Testis (tissue), 5 donors: ENCODE measurements at places on chromosomes 1 and 21. TPM values are rescaled to one million over a fixed set of nuclear protein-coding genes. Genes with fewer than 3 reads are reported as not detected.

GRCh38 chr21:21238629-21239400, 240.6 kb downstream of the NCAM2 start:
- no peak for DNase-seq

- no peak for DNase-seq
These were observed 33.5 kb downstream of the ZMYM1 start for GRCh38 chr1:35112668-35113067.

GRCh38 chr1:43217747-43218146, 45.6 kb downstream of the CFAP57 start:
- DNase-seq: no peak

DNA sequence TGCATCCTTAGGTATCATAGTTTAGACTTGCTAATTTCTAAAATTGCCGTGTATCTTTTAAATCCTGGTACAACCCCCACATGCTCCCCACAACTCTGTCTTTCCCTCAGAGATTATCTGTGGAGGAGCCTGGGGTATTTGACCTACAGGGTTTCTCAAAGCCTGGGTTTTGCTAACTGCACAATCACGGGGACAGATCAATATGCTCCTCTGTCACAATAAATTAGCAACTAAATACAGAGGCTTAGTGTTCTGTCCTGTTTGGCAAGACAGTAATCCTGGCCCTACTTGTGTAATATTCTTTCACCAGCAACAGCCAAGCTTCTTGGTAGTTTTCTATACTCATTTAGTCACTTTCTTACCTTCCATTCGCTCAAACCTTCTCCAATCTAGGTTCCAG, 8.5 kb downstream of the ECHDC2 start:
- DNase-seq: no peak

- DNase-seq: no peak
These were observed 59.5 kb downstream of the BACE2 start for GRCh38 chr21:41227357-41228005.

DNA sequence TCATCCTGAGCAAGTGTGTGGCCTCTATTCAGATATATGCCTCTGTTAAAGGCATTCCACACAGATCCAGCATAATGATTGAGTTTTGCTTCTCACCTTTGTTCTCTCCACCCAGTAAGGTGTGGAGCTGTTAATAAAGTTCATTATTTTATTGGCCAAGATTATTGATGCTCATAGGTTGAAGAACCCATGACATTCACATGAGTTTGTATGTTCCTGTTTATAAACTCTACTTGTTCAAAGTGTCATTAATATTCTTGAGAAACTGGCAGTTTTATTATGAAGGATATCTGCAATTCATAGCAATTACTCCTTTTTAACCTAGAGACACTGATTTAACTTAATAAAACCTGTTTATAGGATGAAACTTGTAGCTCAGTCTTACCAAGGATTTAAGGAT, 22.0 kb downstream of the IVNS1ABP start:
- DNase-seq: no peak

- DNase-seq: no peak
These were observed 142.5 kb upstream of the FGGY start for GRCh38 chr1:59154401-59154800.

DNA sequence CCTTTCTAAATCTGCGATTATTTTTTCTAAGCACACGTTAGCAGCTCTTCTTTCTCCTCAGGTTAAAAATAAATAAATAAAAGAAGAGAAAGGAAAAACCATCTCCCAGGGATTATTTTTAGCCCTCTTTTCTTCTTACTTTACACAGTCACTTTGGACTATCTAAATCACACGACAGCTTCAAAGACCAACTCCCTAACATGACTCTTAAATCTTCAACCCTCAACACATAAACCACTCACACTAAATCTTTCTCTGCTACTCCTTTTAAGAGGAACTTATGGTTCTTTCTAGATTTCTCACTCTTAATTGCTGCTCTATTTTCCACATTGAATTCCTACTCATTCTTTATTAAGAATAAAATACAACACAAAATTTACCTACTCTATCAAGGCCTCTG, 1095.0 kb upstream of the B3GALT2 start:
- no peak for DNase-seq

DNA sequence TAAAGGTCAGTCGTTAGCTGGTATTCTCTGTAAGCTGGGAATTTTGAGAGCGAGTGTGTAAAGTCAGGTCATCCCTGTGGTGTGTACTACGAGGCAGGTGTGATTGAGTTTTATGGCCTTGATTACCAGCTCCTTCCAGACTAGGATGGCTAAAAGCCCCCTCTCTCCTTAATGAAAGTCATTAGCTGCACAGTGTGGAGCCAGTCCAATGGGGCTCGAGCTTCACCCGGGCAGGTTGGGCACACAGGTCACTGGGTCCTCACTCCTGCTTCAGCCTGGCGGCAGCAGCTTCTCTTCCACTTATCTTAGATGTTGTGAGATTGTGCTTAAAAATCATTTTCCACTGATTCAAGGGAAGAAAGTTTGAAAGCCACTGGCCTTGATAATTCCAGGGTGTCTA, 3.0 kb downstream of the DMRTB1 start:
- no peak for DNase-seq

GRCh38 chr21:40833184-40833583, 13.8 kb downstream of the DSCAM start:
- no peak for DNase-seq

PDZK1IP1 gene
- 8.6 TPM for total RNA-seq

- no peak for DNase-seq
These were observed 566.1 kb downstream of the AMY1C start for GRCh38 chr1:104315823-104316222.

GRCh38 chr1:183318433-183318832, 99.7 kb downstream of the NMNAT2 start:
- DNase-seq: peak; percentile 85

CFHR1 gene
- total RNA-seq: not detected

DNA sequence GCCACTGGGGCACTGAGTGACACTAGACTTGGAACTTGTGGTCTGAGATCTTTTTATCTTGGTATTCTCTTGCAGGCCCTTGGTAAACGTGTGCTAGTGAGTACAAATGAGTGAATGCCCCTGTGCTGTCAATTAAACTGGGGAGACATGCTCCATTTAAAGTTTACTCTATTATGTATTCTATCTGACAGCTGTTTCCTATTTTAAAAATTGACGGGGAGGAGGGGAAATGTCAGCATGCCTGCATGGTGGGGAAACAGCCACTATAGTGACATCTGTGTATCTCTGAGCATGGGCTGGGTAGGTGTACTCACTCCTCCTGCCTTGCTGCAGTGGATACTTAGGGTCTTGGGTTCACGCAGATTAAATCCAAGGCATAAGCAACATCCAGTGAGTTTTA, 59.0 kb upstream of the IKBKE start:
- no peak for DNase-seq

GRCh38 chr1:151519667-151520066, 8.5 kb downstream of the CGN start:
- DNase-seq: no peak

- no peak for DNase-seq
These were observed 9.8 kb downstream of the SLAMF7 start for GRCh38 chr1:160748878-160749269.

DNA sequence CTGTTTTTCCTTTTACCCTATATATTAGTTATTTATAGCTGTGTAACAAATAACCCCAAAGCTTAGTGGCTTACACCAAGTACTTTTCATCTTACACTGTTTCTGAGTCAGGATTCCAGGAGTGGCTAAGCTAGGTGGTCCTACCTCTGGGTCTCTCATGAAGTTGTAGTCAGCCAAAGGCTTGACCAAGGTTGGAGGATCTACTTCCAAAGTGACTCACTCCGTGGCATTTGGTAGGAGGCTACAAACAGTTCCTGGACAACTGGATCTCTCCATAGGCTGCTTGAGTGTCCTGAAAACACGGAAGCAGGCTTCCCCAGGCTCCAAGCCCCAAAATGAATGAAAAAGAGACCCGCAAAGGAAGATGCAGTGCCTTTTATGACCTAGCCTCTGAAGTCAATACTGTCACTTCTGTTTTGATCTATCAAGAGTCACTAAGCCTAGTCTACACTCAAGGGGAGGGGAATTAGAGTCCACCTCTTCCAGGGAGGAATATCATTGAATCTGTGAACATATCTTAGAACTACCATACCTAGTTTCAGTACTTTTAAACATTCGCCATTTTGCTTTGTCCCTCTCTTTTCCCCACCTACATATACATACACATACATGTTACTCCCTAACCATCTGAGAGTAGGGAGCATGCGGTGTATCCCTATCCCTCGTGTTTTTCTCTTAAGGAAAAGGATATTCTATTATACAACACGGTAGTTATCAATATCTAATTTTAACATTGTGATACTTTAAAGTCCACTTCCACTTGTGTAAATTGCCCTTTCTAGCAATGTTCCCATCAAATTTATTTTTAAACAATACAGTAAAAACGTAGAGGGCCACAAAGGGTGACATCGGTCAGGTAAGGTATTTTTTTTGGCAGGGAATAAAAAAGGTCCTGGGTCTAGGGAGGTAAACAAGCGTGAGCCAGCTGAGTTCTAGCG, 67.2 kb downstream of the SLC35A3 start:
- no peak for DNase-seq

- DNase-seq: no peak
These were observed 145.2 kb downstream of the TNR start for GRCh38 chr1:175597969-175598765.

DCLRE1B gene
- total RNA-seq: 8.3 TPM

OR2T33 gene
- total RNA-seq: 0.12 TPM

PTPRF gene
- 43.1 TPM for total RNA-seq

DNA sequence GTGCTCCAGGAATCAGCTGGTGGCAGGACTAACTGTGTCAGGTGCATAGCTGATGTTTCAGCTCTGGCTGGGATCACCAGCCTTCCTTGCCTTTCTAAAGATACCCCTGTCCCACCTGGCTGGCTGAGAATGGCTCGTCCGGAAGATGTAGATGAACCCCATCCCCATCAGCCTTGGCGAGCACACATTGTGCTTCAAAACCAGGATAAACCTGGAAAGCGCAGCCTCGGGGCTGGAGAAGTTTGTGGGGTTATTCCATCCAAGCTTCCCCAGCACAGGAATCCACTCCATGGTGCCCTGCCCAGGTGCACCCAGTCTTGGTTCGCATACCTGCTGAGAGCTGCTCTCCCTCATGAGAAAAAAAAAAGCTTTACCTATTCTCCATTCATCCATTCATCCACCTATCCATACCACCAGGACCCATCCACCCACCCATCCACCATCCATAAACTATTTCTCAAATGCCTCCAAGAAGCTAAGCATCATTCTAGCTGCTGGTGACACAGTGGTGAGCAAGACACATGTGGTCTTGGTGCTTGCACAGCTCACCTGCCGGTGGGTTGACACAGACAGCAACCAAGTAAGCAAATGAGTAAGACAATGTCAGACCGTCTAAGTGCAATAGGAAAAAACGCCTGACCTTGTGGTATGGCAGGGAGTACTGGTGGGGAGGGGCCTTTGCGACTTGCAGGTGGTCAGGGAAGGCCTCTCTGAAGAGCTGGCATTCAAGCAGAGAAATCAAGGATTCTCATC, 94.0 kb downstream of the DMRTB1 start:
- no peak for DNase-seq

GRCh38 chr21:38858026-38858811, 52.5 kb downstream of the ETS2 start:
- no peak for DNase-seq

- DNase-seq: no peak
These were observed 430.0 kb upstream of the RUNX1 start for GRCh38 chr21:35479065-35479448.

- no peak for DNase-seq
These were observed 17.6 kb upstream of the ARF1 start for GRCh38 chr1:228064741-228065542.

GRCh38 chr21:32587120-32587519, 1.8 kb upstream of the TCP10L start:
- DNase-seq: no peak

- DNase-seq: no peak
These were observed 264.5 kb downstream of the MRPL39 start for GRCh38 chr21:25342816-25343215.

DNA sequence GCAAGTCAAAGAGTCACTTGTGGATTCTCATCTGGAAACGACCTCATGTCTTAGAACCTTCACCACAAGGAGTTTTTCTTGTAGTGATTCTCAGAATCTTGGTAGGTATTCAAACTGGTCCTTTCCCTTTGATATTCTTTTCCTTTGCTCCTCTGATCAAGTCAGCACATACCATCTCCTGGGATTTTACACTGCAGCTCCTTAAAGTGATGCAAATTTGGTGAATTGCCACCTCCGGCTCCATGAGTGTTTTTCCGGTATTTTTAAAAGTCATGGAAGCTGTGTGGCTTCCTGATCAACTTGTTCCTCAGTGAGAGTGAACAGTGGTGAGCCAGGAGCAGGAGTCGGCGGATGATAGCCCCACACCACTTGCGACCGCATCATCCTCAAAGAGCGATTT, 182.1 kb upstream of the DAB1 start:
- DNase-seq: no peak
